MM.1S (cell line): ENCODE measurements at places on chromosomes 6 and 20.

DNA sequence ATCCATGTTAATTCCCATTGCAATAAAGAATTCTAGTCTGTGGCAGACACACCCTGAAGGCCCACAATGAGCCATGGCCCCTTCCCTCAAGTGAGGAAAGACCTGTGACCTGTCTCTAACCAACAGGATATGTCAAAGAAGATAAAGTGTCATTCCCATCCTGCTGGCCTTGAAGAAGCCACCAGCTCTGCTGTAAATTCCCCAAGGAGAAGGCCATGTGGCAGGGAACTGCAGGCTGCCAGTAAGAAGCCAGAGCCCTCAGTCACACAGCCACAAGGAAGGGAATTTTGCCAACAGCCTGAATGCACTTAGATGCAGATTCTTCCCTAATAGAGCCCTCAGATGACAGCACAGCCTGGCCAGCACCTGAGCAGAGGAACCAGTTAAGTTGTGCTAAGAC, 24.8 kb downstream of the VIP start:
- no peak for DNase-seq

DNA sequence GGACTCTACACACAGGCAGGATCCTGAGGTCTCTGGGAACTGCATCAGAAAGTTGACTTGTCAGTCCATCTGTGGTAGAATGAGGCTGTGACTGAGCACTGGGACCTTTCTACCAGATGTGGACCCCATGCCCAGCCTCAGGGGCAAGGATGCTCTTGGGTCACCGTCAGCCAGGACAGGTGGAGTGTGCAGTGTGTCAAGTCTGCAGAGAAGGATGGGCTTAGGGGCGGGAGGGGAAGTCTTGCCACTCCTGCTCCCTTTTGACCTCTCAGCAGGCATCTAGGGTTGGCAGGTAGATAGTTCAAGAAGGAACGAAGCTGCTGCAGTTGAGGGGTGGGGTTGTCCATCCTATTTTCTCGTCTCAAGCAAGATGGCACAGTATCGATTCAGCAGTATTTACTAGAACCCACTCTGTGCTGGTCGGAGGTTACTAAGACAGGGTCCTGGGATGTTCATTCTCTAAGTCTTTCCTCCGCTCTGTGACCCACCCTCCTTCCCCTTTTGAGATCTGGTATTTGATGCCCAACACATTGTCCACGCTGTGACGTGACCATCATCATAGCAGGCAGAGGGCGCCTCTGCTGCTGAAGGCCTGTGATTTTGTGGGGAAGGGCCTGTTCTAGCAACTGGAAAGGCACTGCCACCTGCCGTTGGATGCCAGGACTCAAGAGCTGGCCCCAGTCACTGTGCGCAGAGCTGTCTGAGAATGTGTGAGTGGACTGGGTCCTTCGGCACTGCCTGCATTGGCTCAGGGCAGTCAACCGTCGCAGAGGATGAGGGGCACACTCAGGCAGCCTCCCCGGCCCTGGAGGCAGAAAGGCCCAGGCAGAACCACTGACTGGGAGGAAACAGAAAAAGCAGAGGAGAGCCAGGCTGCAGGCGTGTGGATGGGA, 23.2 kb downstream of the RBCK1 start:
- DNase-seq, result peak; percentile 52

DNA sequence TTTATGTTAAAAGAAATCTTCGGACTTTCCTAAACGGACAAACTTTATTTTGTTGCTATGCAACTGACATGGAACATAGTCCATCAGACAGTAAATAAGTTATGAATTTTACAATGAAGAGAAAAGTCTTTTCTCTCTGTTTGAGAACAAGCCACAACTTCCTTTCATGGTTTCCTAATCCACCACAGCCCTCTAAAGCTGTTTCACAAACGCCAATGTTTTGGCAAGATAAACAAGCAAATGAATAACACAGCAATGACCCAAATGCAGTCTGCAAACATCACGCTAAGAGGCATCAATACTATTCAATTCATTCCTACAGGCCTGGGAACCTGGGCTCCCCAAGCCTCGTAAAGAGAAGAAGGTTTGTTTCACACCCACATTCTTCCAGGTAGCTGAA, 60.4 kb downstream of the HAO1 start:
- peak; percentile 53 for DNase-seq

- DNase-seq, result no peak
These were observed 198.2 kb upstream of the CDH4 start for GRCh38 chr20:61053889-61054288.

DNA sequence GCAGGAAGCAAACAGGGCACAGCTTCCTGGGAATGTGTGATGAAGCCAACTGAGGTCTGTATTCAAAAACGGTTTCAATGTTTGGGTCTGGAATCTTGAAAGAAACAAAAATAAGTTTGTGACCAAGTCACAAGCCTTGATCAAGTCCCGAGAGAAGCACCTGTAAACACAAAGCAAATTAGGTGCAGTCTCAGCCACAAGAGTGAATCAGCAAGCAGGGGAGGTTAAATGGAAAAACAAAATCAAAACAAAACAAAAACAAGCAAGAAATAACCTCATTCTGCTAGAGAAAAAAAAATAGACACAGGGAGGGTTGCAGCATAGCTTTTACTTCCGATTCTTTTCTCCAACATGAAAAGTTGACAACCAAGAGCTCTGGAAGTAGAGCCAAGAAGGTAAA, 201.7 kb downstream of the CLIC5 start:
- peak; percentile 35 for DNase-seq

- no peak for DNase-seq
These were observed 22.3 kb downstream of the CAPN11 start for GRCh38 chr6:44180886-44181285.

- DNase-seq, result peak; percentile 75
These were observed 83.1 kb downstream of the IRF4 start for GRCh38 chr6:474453-475185.

GRCh38 chr6:166330612-166331011, 11.7 kb downstream of the SFT2D1 start:
- DNase-seq, result no peak

DNA sequence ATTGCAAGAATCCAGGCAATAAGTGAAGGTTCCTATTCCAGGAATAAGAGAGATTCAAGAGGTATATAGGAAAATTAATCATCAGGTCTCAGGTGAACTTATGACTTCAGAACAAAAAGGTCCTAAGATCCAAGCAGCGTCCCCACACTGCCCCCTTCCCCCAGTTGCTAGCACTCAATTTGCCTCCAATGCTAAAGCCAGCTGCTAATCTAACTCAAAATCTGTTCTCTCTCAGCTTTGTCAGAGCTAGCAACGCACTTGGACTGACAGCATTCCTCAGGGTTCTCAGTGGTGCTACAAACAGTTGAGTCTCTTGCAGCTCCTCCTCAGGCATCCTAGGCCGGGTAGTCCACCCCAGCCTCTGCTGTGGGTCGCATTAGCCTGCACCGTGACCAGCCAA, 148.3 kb downstream of the RFX6 start:
- DNase-seq, result no peak

DNA sequence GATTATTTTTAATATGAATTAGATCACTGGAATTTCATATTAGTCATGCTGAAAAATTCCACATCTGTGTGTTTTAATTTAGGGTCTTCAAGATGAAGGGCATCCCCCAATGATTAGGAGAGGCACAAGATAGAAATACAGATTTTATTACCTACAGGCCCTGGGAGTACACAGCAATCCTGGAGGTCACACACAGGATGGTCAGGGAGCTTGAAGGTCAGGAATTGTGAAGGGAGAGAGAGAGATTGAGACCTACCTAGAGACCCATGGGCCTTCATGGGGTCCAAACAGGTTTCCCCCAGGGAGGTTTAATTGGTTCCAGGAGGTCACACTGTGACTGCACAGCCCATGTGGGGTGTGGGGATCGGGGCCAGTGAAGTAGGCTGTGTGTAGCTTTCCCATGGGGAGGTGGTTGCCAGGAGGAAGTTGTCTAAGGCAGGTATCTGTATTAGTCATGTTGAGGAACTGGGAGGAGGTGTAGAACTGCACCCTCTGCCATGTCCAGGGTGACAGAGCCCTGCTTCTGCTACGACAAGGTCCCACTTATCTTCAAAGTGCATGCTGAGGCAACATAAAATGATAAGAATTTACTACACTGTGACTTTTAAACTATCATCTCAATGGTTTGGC, 18.3 kb downstream of the SNX9 start:
- no peak for DNase-seq

- DNase-seq, result no peak
These were observed 3.7 kb downstream of the PFDN6 start for GRCh38 chr6:33292996-33293682.

- DNase-seq, result no peak
These were observed 468.3 kb downstream of the CDC5L start for GRCh38 chr6:44855562-44856411.
